ENCODE measurements at places on chromosomes 2 and 18.

- DNase-seq, result no peak
These were observed 38.0 kb downstream of the KIF5C start for GRCh38 chr2:148913061-148913460.

DNA sequence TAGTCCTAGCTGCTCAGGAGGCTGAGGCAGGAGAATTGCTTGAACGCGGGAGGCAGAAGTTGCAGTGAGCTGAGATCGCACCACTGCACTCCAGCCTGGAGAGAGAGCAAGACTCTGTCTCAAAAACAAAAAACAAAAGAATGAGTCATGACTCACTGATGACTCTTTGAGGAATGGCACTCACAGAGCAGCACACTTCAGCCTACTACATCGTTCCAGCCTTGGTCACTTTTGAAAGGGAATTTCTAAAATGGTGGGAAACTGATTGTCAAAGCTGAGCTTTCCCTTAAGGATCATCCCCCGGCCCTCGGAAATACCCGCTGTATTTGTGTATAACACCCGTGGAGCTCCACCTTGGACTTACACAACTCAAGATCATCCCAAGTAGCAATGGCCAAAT, 217.3 kb upstream of the HS6ST1 start:
- DNase-seq, result no peak

DNA sequence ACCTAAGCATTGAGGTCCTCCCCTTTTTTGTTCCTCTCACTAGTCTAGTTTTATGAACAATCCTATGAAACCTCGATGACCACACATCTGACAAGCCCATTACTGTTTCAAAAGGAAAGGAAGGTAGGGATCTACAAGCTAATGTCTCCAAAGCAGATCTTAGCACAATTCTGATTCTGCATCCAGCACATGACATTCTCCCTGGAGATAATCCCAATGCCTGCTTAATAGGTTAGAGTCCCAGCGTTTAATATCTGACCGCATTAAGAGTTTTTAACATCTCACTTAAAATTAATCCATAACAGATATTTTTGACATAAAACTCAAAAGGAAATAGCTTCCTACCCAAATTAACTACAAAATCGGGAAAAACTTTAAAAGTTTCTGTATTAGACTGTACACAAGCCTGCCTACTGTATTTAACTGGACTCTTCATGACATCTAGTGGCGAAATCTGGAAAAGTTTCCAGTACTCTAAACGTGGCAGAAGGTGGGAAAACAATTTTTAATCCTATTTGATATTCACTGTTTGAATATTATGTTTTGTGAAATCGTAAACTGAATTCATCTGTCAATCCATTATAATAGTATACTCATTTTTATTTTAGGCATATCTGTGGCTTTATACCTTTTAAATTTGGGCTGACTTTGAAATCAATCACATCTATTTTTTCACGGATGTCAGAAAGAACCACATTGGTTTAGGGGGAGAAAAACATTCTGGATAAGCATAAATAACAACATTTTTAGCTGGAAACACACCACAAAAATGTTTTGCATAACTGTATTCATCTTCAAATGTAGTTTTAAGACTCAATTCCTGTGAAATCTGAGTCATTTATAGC, 62.4 kb downstream of the TXNL1 start:
- DNase-seq, result no peak

- no peak for DNase-seq
These were observed 1113.1 kb upstream of the NRXN1 start for GRCh38 chr2:52145005-52145404.

DNA sequence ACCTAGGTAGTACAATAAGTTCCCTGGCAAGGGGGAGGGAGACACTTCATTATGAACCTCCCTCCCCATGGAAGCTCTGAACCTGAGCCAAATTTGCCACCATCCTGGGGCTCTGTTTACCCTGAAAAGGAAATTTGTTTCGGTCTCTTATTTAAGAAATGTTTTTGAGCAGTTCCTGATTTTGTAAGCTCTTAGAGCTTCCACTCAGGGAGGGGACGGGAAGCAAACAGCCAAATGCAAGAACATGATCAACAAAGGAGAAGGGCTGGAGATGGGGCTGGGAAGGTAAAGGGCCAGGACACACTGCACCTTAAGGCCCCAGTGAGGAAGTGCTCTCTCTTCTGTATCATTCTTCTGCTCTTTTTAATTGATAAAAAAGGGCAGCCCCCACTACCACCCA, 117.9 kb downstream of the NRP2 start:
- no peak for DNase-seq

DNA sequence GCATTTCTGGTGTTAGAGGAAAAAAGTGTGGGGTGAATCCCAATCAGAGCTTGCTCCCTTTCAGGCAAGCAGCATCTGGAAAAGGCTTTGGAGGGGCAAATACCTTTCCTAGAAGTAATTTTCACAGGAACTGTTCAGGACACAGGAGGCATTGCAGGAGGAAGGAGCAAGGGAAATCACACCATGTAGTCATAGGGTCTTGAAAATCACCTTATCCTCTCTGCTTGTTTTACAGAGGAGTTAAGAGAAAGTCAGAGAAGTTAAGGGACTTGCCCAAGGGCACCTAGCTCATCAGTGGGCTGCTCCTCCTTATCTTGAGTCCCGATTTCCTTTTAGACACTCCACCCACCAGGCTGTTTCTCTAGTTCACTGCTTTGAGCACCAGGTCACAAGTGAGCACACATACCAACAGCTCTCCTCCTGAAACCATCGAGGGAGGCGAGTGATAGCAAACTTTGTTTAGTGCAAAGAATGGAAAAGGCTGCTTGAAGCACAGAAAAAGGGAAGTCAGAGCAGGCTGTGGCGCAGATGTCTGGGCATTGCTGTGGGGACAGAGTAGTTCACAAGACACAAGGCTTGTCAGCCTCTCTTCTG, 89.2 kb upstream of the CXCR4 start:
- no peak for DNase-seq

- DNase-seq, result no peak
These were observed 359.5 kb downstream of the RND3 start for GRCh38 chr2:150127995-150128394.

DNA sequence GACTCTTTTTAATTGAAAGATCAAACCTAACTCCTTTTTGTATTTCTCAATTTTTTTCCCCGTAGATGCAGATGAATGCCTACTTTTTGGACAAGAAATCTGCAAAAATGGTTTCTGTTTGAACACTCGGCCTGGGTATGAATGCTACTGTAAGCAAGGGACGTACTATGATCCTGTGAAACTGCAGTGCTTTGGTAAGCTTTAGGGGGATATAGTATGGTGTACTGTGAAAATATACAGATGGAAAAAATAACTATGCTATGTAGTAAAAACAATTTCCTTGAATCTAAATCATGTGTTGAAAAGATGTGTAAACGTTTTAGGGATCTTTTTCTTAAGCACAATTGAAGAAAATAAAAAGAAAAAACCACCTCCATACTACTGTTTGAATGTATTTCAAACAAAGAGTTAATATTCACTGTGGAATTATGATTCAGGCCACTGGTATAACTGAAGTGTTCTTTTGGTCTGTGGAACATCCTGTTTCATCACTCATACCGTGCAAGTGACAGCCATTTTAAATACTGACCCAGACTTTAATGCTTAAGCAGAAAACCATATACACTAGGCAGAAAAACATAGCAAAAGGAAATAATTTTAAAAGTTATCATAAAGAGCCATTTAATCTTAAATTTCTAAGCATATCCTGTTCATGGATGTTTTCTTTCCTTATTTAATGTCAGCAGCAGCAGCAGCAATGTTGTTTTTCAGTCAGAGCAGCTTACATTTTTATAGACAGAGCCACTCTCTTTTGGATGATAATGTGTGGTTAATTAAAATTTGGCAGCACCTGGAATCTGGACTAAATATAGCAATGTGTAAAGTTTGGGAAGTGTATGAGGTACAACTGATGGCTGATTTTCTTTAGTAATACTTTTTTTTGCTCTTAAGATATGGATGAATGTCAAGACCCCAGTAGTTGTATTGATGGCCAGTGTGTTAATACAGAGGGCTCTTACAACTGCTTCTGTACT, 112.8 kb upstream of the RASGRP3 start:
- no peak for DNase-seq

GRCh38 chr2:79977792-79978191, 326.8 kb downstream of the LRRTM1 start:
- DNase-seq, result no peak

DNA sequence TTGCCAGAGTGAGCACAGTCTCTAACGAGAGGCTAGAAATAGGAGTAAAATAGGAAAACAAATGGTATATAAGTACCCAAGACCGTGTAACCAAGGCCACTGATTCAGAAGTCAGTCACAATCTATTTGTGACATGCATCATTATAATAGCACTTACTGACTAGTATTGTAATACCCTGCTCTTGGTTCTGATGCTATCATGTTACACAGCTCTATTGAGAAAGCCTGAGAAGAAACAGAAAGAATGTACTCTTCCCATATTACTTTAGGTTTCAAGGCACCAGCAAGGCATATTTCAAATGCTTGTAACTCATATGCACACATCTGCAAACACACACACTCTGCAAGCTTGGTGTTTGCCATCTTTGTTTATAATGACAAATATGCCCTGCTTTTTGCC, 746.4 kb downstream of the SLC4A3 start:
- DNase-seq, result no peak

DNA sequence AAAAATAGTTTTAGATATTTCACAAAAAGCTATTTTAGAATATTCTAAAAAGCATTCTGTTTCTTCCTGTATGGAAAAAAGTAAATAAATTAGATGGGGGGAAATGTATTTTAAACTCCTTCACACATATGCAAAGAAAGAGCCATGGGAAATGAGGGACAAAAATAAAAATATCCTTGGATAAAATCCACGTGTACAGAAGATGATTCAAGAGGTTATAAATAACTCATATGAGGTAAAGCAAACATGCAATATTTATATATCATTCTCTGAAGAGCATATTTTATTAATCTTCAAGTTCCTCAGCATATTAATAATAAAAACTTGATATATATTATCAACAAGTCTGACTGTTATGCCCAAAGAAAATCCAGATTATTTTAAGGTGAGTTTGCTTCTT, 8.8 kb upstream of the GFPT1 start:
- no peak for DNase-seq

GRCh38 chr2:190759749-190760213, 110.9 kb downstream of the NAB1 start:
- no peak for DNase-seq

DNA sequence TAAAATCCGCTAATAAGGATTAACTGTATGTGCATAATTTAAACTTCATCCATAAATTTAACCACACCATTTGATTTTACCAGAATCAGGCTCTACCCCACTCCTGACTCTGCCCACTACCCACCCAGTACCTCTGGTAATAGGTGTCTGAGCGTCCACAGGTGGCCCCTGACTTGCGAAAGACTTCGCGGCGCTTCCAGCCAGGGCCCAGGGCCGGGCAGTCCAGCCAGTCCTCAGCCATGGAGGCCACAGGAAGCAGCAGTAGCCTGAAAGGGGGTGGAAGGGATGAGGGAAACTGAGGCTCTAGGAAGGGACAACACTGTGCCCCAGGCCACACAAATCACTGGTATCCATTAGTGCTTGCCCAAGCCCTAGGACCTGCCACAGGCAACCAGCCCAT, 1.6 kb downstream of the MBD1 start:
- no peak for DNase-seq

GRCh38 chr2:65024149-65024829, 31.9 kb upstream of the CEP68 start:
- DNase-seq, result no peak

DNA sequence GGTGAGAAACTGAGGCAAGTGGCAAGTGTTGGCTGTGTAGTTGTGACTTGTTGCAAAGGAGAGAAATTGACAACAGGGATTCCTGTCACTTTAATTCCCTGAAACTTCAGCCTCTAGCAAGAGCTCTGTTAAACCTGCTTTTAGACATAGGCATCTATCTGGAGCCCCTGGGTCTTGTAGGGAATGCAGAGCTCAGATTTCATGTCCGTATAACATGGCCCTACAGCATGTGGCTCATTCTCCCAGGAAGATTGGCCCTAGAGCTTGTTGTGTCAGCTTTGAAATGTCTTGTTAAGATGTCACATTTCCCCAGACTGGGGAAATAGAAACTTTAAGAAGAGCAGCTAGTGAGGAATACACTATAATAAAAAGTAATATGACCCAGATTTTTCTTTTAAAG, 115.8 kb downstream of the POLE4 start:
- DNase-seq, result no peak

- no peak for DNase-seq
These were observed 76.8 kb downstream of the ABI2 start for GRCh38 chr2:203404996-203405395.

DNA sequence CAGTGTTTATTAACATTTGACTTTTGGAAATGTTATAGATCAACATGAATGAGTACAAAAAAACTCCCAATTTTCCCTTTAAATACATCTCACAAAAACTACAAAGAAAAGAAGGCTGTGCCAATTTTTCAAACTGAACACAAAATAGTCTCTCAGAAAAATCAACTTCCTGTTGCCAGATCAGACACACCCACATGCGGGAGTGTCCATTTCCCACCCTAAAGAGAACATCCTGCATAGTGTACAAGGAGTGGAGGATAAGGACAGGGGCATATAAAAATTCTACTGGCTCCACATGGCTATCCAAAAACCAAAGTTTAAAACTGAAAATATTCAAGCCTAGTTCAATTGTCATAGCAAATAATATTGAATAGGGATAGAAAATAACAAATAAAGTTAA, 165.3 kb downstream of the ATAD2B start:
- DNase-seq, result no peak

- no peak for DNase-seq
These were observed 37.1 kb downstream of the TEX51 start for GRCh38 chr2:126935774-126936173.

GRCh38 chr2:71827973-71828372, 319.7 kb downstream of the CYP26B1 start:
- DNase-seq, result no peak

DNA sequence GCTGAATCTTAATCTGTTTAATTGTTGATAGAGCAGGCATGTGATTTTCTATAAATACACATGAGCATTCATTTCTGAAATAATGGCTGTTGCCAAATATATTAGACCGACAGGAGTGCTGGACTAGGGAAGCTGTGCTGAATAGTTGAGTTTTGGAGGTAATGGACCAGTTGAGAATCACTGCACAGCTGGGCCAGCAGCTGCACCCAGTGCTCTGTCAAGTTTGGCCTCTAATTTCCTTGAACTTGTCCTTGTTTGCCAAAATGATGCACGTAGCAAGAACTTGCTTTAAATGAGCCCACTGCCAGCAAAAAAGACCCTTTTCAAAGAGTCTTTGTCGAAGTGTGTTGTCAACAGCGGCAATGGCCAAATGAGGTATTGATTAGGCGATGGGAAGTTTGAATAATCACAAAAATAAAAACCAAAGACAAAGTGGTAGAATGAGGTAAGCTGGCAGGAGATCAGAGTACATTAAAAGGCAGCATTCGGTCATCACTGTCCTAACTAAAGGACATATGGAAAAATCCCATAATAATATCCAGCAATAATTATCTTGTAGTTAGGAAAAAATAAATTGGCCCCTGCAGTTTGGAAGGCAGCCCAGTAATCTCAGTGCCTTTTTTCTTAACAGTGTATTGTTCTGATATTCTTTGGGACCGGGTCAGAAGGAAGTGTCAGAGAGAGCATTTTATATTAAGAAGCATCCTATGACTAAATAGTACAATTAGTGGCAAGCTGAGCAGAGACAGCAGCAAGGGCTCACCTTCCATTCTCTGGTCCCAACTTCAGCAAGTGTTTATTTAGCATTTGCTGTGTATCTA, 126.2 kb downstream of the RAPGEF4 start:
- DNase-seq, result no peak

All from cortex of kidney (tissue), 1 donor.